Heart left ventricle (tissue), 16 donors: ENCODE measurements at places on chromosomes 2 and 18. TPM values are rescaled to one million over a fixed set of nuclear protein-coding genes. Genes with fewer than 3 reads are reported as not detected.

GRCh38 chr2:240819858-240820606, at the start of gene KIF1A:
KIF1A (minus strand) TSS chr2:240820219; CDS start chr2:240797752, 22,467 bp downstream.
- H3K27me3 ChIP-seq, result peaks cover 52% of the 10 kb centered on the region
- H3K4me3 ChIP-seq, result peak within 1 kb of the TSS; percentile 30
- H3K36me3 ChIP-seq, result no peaks in the 10 kb centered on the region
- H3K4me1 ChIP-seq, result peaks cover 8% of the 10 kb centered on the region
- no peak within 1 kb of the TSS for H3K27ac ChIP-seq
- no peak for DNase-seq

- H3K4me1 ChIP-seq, result no peaks in the 10 kb centered on the region
- DNase-seq, result no peak
- H3K36me3 ChIP-seq, result no peaks in the 10 kb centered on the region
- no peak overlapping the region for H3K27ac ChIP-seq
- H3K27me3 ChIP-seq, result no peaks in the 10 kb centered on the region
Measured at GRCh38 chr2:220215785-220216184, 588.4 kb downstream of the SLC4A3 start.

DNA sequence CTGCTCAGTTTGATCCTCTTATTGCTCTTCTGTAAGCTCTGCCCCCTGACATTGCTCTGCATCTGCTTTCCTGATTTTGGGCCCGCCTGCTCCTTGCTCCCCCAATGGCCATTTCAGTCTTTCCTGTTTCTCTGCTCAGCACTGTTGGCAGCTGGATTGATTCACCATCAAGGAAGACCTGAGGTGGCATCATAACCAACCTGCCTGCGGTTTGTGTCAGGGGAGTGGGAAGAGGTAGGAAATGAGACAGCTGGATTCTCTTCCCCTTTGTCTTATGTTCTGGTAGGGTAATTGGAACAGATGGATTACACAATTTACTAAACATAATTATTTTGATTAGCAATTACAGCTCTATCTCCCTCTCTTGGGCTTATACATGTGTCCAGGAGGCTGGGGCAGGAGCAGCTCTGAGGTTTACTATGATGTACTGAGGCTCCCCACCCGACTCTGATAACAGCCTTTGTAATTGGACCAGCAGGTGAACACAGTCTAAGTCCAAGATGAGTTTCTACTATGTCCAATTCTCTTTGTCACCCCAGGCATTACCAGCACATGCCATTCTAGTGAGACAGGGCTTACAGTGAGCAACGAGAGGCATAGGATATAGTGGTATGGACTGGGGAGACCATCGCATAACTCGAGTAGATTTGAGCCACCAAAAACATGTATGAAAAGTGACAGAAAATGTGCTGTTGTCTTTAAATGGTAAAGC, 151.8 kb upstream of the MMADHC start:
- no peaks in the 10 kb centered on the region for H3K4me1 ChIP-seq
- no peaks in the 10 kb centered on the region for H3K36me3 ChIP-seq
- H3K27ac ChIP-seq, result no peak overlapping the region
- H3K27me3 ChIP-seq, result no peaks in the 10 kb centered on the region
- H3K4me3 ChIP-seq, result no peak overlapping the region

DNA sequence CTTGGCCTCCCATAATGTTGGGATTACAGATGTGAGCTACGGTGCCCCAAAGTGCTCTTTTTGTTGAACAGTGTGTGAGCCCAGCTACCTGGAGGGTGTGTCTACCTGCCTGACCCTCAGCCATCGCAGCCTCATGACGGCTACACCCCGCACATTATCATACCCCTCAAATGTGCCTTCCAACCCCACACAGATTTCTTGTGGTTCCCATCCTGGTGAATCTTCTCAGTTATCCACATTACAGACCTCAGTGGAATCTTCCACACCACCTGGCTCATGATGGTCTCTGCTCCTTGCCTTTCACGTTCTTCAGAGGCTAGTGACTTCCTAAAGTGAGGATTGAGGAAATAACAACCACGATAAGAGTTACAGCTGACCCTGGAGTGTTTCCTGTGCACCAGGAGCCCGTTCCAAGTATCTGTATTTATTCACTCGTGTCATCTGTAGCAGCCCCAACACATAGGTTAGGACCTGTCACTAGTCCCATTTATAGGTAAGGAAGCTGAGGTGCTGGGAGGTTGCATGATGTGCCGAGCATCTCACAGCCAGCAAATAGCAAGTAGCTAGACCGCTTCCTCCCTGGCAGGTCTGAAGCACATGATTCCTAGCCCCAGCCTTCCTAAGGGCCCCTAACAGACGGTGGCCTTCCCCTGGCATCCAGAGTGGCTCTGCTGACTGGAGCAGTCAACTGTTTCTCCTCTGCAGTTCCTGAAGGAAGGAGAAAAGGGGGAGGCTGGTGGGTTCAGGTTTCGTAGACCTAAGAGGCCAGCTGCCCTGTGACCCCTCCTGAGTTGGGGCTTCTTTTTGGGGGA, 47.3 kb downstream of the TCF7L1 start:
- no peak for DNase-seq
- H3K4me3 ChIP-seq, result no peak overlapping the region
- H3K36me3 ChIP-seq, result no peaks in the 10 kb centered on the region

- H3K4me3 ChIP-seq, result no peak overlapping the region
- H3K4me1 ChIP-seq, result peaks cover 29% of the 10 kb centered on the region
- DNase-seq, result no peak
Measured at GRCh38 chr2:176747928-176748327, 464.7 kb upstream of the HNRNPA3 start.

DNA sequence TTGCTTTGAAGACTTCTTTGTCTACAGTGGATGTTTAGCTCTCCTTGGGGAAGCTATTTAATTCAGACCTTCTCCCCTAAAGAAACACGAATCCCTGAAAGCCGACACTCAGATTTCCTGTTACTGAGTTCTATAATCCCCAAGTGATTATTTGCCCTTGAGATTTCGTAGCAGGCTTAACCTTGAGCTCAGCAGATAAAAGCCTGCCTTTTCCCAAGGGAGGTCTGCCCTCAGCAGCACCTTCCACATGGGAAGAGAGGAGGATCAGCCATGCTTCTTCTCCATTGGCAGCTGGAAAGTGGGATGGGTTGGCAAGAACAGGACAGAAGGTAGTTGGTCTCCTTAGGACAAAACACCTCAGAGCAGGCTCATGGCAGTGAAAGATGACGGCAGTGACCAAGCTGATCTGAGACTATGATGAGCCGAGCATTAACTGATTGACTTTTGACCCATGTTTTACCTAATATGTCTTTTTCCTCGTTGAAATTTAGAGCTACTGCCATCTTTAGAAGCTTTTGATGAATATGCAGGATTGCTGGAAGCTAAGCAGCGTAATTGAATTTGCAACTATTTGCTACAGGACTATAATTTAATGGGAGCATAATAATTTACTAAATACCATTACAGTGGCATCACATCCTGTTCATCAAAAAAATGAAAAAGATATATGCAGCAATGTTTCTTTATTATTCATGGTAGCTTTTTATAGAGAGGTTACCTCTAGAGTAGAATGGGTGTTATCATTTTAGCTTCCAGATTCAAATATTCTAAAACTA, 511.1 kb upstream of the ID2 start:
- H3K36me3 ChIP-seq, result no peaks in the 10 kb centered on the region
- H3K27ac ChIP-seq, result no peak overlapping the region
- no peak overlapping the region for H3K4me3 ChIP-seq
- no peaks in the 10 kb centered on the region for H3K27me3 ChIP-seq
- H3K4me1 ChIP-seq, result peaks cover 7% of the 10 kb centered on the region

DNA sequence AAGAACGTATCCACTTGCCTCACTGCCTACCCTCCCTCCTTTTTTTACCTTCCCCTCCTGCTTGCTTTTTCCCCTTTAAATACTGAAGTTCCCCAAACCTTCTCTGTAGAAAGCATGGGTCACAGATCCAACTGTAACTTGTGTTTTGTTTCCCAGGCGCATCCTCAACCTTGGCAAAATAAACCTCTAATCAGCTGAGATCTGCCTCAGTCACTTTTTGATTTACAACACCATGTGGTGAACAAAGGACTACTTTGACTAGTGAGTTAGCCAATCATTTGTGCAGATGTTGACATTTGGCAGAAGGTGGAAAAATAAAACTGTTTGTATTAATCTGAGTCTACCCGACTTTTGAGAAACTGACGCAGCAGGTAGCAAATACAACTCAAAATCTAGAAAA, 23.3 kb upstream of the MCM6 start:
- H3K4me3 ChIP-seq, result no peak overlapping the region
- no peaks in the 10 kb centered on the region for H3K27me3 ChIP-seq
- no peak for DNase-seq
- H3K36me3 ChIP-seq, result no peaks in the 10 kb centered on the region

DNA sequence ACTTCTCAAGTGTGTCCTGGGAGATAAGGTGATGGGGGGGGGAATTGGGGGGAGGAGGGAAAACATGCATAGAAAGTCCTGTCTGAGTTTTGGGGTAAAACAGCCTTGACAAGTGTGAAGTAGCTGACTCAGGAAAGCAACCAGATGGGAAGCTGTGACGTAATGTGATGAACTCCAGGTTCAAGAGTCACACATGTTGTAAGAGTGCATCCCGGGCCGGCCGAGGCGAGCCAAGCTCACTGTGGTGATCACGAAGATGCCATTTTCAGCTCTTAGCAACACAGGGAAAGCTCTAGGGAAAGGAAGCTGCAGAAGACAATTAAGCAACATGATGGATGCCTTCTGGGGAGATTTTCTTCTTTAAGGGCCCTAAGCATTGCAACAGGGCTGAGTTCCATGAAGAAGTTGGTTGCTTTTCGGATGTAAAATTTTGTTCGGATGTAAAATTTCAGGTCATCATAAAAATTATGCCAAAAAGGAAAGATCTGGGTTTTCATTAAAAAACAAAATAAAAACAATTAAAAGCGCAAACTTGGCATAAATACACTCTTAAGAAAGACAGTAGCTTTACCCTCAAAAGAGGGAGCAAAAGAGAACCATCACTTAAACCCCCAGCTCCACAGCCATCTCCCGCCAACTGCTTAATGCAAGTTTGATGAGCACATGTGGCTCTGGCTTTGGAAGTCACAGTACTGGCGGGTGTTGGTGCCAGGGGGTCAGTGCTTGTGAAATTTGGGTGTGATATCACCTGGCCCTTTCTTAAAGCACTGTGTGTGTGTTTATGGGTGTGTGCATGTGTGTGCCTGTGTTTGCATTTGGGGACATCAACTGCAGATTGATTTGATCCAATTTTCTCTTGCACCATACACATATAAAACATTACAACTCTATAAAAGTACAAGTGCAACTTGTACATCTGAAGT, 19.1 kb downstream of the SERTAD2 start:
- no peaks in the 10 kb centered on the region for H3K36me3 ChIP-seq
- H3K27me3 ChIP-seq, result no peaks in the 10 kb centered on the region
- H3K27ac ChIP-seq, result no peak overlapping the region
- H3K4me1 ChIP-seq, result peaks cover 23% of the 10 kb centered on the region

DNA sequence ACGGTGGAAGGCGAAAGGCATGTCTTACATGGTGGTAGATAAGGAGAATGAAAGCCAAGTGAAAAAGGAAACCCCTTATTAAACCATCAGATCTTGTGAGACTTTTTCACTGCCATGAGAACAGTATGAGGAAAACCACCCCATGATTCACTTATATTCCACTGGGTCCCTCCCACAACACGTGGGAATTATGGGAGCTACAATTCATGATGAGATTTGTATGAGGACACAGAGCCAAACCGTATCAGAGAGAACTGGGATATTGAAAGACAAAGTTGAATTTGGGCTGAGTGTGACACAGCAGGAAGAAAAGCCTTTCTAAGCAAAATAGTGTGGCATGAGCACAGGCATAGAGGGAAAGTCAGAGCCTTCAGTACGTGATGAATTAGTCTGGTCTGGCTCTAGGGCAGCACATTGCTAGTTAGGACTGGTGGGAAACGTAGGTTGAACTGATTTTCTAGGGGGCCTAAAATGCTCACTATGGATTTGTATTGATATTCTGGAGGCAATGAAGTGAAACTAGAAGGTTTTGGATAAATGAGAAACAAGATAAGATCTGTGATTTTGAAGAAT, 84.8 kb upstream of the RND3 start:
- no peaks in the 10 kb centered on the region for H3K4me1 ChIP-seq
- no peak overlapping the region for H3K4me3 ChIP-seq
- no peak for DNase-seq
- H3K27ac ChIP-seq, result no peak overlapping the region
- no peaks in the 10 kb centered on the region for H3K27me3 ChIP-seq

DNA sequence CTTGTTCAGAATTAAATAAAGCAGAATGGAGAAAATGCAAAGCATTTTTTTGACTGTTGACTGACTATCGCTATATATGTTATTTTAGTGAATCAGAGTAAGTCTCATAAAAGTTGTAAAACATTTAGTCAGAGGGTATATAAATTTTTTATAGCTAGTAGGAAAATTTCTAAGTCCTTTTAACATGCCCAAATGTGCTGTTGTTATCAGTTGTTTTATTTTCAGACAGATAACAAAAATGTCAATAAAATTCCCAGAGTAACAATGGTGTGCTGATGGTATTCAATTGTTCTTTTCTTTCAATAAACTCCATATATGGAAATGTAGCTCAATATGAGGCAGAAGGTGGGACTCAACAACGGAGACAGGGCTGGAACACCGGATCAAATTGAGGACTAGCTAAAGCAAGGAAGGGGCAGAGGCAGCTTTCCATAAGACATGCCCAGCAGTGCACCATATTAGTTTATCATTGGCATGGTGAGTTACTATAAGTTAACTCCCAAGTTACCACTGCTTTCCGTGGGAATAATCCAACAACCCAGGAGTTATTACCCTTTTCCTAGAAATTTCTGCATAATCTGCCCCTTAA, 26.6 kb downstream of the GULP1 start:
- no peak for DNase-seq
- no peak overlapping the region for H3K27ac ChIP-seq
- no peaks in the 10 kb centered on the region for H3K4me1 ChIP-seq
- H3K4me3 ChIP-seq, result no peak overlapping the region
- H3K36me3 ChIP-seq, result no peaks in the 10 kb centered on the region

DNA sequence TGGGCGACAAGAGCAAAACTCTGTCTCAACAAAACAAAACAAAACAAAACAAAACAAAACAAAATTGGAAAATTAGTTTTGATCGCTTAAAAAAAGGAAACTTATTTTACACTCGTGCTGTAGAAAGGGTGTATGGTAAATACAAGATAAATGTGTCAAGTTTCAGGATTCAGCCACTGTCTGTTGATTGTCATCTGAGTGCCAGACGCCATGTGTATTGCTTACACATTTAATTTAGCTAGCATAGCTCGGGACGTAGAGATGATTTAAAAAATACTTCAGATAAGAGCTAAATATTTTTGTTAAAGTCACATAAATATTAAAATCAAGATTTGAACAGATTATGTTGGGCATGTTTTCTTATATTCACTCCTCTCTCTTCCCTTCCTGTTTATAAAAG, 568.1 kb upstream of the ZNF804A start:
- H3K4me3 ChIP-seq, result no peak overlapping the region
- no peaks in the 10 kb centered on the region for H3K4me1 ChIP-seq
- no peaks in the 10 kb centered on the region for H3K27me3 ChIP-seq
- no peak overlapping the region for H3K27ac ChIP-seq
- no peaks in the 10 kb centered on the region for H3K36me3 ChIP-seq

- no peaks in the 10 kb centered on the region for H3K36me3 ChIP-seq
- no peaks in the 10 kb centered on the region for H3K27me3 ChIP-seq
- no peak overlapping the region for H3K4me3 ChIP-seq
Measured at GRCh38 chr18:7954238-7954637, 387.1 kb downstream of the PTPRM start.

GRCh38 chr2:179513181-179513580, 248.5 kb upstream of the SESTD1 start:
- no peak overlapping the region for H3K27ac ChIP-seq
- no peak for DNase-seq
- H3K4me1 ChIP-seq, result no peaks in the 10 kb centered on the region
- H3K36me3 ChIP-seq, result no peaks in the 10 kb centered on the region

Gene TNS1
- total RNA-seq, result 637 TPM

Gene MDH1
- 1,101 TPM for total RNA-seq

Gene LBH
- 158 TPM for total RNA-seq

Gene COL5A2
- total RNA-seq, result 8.6 TPM

Gene ASTL
- total RNA-seq, result not detected

Gene MALL
- total RNA-seq, result 16.5 TPM

Gene GORASP2
- total RNA-seq, result 62.8 TPM
